Stimulated activated CD4-positive, alpha-beta T cell treated with anti-CD3 and anti-CD28 coated beads, Interleukin-4, amount 100 ng/mL, for 1 hour (primary cell): ENCODE measurements at places on chromosomes 7 and 10.

DNA sequence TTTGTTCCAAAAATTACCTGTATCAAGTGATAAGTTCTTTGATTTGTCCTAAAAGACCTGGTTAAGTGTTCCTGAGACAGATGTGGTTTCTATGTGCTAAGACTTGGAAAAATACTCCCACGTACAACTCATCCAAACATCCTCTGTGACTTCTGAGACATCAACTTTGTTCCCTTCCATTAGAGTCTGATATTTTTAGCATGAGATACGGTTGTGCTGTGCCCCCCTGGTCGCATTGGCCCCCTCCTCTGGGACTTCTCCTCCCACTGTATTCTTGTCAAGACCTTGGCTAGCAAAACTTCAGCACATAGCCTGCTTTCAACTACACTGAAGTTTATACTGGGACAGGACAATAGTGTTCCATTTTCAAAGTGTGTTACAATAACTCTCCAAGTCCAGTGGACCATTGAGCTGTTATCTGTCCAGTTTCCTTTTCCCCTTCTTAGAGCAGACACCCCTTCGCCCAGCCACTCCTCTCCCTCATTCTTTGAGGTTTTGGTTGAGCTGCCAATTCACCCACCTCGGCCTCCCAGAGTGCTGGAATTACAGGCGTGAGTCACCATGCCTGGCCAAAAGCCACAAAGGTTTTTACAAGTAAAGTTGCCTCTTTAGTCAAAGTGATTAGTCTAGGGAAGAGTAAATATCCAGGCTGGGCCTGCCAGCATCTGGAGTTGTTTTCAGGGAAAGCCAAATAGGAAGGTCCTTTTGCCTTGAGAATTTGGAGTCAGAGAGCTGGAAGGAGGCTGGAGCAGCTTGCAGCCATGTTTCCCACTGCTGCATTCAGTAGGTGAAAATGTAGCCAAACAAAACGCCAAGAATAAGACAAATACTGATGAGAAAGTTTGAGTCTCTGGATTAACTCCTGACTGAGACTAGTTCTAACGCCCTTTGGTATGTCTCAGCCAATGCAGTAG is 17.8 kb upstream of the PDLIM1 start:
- DNase-seq: no peak

DNA sequence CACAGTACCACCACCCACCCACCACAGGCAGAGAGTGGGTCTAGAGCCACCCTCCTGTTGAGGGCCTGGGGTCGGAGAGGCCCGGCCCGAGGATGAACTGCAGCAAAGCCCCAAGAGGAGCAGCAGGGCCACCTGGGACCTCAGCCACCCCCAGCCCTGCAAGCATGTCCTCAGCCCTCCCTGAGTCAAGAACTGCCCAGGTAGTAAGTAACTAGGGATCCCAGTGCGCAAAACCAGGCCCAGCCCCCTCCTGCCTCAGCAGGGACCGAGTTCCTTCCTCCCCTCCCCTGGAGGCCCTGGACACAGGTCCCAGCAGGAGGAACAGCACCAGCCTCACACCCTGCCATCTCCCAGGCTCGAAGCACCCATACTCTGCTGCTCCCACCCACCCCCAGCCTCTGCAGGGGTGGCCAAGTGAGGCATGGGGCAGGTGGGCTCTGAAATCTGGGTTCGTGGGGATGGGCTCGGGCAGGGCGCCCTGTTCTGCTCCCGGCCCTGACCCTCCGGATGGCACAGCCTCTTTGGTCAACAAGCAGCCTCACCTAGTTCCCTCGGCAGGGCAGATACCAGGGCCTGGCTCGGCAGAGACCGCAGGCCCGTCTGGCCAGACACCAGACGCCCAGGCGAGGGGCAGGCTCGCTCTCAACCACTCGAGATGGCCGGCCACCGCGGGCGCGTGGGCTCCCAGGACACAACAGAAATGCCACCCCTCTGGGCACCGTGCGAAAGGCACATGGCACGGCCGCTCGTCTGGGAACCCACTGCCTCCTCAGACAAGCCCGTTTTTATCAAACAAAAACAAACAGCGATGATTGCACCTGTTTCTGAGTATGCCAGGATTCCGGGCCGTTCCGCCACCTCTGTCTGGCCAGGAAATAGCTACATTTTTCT is 15.2 kb downstream of the PDGFA start:
- no peak for DNase-seq

- DNase-seq: no peak
Measured at GRCh38 chr10:79266084-79266483, 81.2 kb upstream of the PPIF start.

DNA sequence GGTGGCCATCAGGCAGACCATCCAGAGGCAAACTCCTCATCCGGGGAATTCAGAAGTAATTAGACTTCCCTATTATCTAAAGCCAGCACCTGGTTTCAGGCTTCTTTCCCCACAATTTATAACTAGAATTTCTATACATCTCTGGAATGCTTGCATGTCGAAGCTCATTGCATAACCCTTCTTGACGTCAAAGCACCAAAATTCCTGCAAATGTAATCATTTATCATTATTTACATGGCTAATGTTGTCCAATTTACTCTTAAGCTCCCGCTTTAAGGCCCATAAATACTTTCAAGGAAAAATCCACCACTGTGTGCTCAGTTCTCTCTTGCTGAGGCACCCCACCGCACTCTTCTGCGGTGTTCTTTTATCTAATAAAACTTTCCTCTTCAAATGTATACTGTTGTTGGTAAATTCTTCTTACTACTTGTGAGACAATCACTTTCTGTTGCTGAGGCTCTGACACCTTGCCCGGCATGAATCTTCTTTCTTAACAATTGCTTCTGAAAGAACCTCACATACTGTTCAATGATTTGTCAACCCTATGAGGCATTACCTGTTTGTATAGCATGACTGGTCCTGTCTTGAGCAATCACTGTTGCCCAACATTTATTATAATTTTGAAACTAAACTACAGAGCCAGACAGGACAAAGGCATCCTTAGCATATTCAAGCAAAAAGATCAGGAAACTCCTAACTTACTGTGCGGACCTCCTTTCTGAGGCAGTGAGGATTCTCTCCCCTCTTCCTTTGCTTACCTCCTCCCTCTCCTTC is 17.4 kb upstream of the GPR141 start:
- DNase-seq: no peak

GRCh38 chr10:15387021-15387420 is 15.9 kb upstream of the FAM171A1 start:
- DNase-seq: no peak

- DNase-seq: no peak
Measured at GRCh38 chr7:105935250-105935649, 27.8 kb upstream of the CDHR3 start.

DNA sequence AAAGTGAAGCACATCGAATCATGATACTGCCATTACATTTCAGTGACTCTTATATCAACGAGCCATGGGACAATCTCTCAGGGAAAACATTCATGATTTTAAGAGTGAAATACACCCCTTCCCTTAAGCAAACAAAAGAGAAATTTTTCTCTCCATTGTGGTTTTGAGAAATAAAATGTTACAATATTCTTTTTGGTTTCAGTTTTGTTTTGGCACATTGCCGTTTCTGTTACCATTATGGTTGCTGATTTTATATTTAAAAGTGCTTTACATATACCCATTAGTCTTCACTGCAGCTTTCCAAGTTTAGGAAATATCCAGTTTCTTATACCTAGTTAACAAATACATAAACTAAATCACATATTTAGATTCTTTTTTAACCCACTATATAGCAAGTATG is 126.8 kb upstream of the SEM1 start:
- DNase-seq: no peak

DNA sequence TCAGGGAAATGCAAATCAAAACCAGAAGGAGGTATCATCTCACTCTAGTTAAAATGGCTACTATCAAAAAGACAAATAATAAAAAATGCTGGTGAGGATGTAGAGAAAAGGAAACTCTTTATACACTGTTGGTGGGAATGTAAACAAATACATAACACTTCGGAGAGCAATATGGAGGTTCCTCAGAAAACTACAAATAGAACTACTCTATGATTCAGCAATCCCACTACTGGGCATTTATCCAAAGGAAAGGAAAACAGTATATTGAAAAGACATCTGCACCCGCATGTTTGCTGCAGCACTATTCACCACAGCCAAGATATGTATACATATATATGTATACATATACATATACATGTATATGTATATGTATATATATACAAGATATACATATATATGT is 94.2 kb downstream of the C10orf90 start:
- no peak for DNase-seq

DNA sequence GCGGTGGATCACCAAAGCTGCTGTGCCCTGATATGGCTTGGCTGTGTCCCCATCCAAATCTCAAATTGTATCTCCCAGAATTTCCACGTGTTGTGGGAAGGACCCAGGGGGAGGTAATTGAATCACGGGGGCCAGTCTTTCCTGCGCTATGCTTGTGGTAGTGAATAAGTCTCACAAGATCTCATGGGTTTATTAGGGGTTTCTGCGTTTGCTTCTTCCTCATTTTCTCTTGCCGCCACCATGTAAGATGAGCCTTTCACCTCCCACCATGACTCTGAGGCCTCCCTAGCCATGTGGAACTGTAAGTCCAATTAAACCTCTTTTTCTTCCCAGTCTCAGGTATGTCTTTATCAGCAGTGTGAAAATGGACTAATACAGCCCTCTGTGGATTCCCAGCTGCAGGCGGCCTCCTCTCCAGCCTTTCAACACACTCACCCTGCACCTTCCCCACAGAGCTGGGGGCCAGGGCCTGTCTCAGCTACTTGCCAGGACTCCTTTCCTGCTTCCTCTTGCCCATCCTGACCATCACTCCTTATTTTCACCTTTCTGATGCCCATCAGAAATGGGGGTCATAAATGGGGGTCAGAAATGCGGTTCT is 57.2 kb upstream of the TOMM7 start:
- DNase-seq: no peak

- DNase-seq: no peak
Measured at GRCh38 chr10:75662715-75663114, 231.3 kb downstream of the LRMDA start.

GRCh38 chr7:14868937-14869336 is 33.6 kb downstream of the DGKB start:
- DNase-seq: no peak

DNA sequence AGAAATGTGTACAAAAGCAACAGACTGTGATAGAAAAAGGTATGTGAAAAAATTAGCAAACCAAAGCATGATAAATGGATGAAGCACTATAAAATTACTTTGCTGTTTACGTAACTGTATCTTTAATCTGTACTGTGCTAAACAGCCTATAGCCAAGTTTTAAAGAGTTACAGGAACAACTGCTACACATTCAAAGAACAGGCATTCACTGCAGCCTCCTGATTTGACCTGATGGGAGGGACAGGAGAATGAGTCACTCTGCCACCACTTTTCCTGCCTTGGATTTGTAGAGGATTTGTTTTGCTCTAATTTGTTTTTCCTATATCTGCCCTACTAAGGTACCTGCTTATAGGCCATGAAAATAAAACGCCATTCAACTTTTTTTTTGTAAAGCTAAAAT is 116.1 kb downstream of the FANK1 start:
- no peak for DNase-seq

- DNase-seq: peak; percentile 72
Measured at GRCh38 chr10:110209454-110209925, 2.1 kb downstream of the MXI1 start.

- DNase-seq: no peak
Measured at GRCh38 chr7:108122181-108122580, 8.0 kb downstream of the LAMB4 start.

- DNase-seq: peak; percentile 47
Measured at GRCh38 chr7:2698581-2699288, 10.7 kb downstream of the AMZ1 start.

GRCh38 chr7:73387221-73387828 is 46.3 kb upstream of the FZD9 start:
- no peak for DNase-seq

GRCh38 chr7:2169923-2170575 is 62.7 kb downstream of the MAD1L1 start:
- DNase-seq: no peak

DNA sequence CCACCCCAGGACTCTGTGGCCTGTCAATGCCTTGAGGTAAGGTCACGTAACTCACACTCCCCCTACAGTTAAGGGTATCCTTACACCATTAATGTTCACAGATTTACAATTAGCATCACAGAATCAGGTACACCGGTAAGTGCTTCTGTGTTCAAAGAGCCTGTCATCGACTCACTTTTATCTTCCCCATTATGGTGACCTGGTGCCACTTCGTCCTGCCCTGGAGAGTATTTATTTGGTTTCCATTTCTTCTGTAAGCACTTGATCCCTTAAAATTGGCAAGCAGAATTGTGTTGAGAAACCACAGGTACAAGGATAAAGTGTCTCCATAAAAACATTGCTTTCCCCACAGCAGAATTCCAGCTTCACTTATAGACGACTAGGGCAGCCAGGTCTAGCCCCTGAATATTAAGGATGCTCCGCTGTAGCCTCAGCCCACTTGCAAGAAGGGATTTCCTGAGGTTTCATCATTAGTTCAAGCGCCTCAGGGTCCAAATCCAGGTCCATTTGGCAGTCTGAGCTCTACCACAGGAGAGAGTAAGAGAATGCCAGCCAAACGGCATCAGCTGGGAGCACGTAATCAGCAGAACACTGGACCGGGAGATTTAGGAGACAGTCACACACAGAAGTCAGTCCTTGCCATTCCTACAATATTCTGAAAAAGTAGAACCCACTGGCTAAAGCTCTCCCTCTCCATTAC is 10.1 kb downstream of the ATXN7L1 start:
- DNase-seq: no peak

DNA sequence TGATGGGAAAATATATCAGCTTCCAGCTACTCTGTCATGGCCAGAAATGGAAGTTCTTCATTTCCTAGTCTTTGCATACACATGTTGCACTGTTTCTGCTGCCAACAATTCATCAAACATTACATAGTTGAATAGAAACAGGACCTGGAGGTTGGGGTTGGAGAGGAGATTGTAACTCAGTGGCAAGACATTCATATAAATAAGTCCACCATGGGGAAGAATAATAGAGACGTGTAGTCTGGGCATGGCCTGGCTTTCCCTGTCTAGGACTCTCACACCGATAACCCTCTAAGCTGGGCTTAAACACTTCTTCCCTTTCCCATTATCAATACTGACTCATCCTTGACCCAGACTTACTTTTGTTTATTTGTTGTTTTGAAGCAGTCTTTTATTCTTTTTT is 155.7 kb downstream of the PLPP4 start:
- no peak for DNase-seq

GRCh38 chr10:61397175-61397986 is 55.8 kb downstream of the TMEM26 start:
- DNase-seq: no peak

DNA sequence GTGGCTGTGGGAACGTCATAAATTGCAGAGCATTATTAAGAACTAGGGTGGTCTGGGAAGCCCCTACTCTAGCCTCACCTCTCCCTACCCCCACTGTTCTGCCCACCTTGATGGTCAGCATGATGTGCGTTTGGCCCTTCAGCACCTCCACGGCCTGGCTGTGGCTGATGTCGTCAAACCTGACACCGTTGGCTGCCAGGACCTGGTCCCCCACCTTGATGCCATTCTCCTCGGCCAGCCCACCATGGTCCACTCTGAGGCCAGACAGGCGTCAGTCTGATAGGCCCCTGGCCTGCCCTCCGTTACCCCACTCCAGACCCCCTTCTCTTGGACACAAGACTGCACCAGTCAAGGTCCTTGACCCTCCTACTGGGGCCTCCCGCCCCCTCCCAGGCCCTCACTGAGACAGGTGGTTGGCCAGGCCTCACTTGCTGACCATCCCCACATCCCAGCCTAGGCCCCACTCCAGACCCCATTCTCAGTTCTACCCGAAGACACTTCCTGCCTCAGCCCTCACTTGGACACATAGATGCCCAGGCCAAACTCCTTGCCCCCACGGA is 9.2 kb downstream of the PDZD7 start:
- DNase-seq: no peak

- DNase-seq: no peak
Measured at GRCh38 chr7:148540041-148540738, 50.4 kb upstream of the C7orf33 start.
